ENCODE measurements at places on chromosomes 5 and 9. TPM values are rescaled to one million over a fixed set of nuclear protein-coding genes. Genes with fewer than 3 reads are reported as not detected.

Gene TNFSF8
- total RNA-seq: not detected

Gene CDK9
- total RNA-seq: 47.9 TPM

Gene TESK1
- 23.1 TPM for total RNA-seq

Gene GARIN3
- not detected for total RNA-seq

Gene PLAC8L1
- total RNA-seq: not detected

Gene ANKRD31
- total RNA-seq: 0.12 TPM

Gene SLC6A7
- not detected for total RNA-seq

Gene IFNA21
- total RNA-seq: not detected

Gene FGF10
- not detected for total RNA-seq

All from A549 treated with CpdA at 1 μM for 4 hours (cell line).